ENCODE measurements at places on chromosomes 2 and 18.

GRCh38 chr18:24063121-24063731 lies 48.7 kb downstream of the TTC39C start:
- no peak for DNase-seq

DNA sequence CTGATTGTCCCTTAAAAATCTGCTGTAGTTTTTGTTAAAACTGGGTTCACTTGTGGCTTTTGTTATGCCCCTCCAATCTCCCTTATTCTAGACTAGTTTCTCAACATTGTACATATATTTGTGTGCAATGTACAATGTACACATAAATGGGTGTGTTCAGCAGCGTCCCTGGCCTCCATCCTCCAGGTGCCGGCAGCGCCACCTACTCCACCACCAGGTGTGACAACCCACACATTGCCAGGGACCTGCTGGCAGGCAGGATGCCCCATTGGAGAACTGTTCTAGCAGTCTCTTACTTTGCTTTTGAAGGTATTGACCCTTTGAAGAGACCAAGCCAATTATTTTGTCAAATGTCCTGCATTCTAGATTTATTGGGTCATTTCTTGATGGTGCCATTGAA lies 75.4 kb downstream of the SH3RF3 start:
- DNase-seq, result no peak

GRCh38 chr18:68713796-68714195 lies 1.1 kb downstream of the TMX3 start:
- no peak for DNase-seq

DNA sequence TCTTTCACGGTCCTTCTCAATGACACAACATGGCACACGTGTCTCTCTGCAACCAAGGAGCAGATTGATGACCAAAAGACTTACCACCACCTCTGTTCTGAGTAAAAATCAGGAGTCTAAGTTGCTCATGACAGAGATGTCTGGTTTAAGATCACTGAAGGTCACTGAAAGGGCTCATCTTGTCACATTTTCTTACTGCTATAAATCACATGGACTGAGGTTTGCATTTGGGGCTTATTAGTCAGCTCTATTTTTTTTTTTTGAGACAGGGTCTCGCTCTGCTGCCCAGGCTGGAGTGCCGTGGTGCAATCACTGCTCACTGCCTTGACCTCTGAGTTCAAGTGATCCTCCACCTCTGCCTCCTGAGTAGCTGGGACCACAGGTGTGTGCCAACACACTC lies 19.4 kb downstream of the CFLAR start:
- no peak for DNase-seq

- DNase-seq, result no peak
Observed at GRCh38 chr2:224780823-224781222, 64.7 kb upstream of the CCDC195 start.

DNA sequence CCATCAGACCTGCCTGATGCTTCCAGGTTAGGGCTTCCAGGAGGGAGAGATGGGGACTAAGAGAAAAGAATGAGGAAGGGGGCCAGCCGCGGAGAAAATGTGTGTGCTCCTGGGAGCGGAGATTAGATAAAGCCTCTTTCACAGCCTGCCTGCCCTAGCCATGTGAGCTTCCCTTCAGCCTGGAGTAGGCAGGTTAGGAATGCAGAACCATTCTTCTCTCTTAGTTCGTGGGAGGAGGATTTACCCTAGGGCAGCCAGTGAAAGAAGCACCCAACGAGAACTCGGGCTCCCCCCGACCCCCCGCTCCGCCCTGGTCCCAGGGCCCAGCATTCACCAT lies 36.1 kb downstream of the POMC start:
- DNase-seq, result no peak

DNA sequence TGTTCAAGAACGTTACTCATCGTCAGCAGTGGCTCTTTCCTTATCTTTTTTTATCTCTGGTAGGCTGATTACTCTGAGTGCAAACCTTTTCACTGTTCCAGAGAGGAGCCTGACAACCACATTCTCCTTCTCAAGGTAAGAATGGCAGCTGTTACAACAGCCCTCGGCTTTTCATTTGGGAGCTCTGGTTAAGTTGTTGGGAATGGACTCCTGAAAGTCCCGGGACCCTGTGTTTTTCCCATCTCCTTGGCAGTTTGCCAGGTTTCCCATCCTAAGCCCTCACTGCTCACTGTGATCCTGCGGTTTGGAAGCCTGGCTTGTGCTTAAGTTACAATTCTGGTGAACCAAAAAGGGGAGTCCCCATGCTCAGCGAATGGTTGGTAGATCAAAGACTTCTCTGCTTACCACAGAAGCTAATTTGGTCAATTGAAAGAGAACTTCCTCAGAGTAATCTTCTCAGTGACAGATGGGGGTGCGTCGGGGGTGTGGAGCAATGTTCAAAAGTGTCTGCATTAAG lies 122.3 kb downstream of the LYPD6B start:
- DNase-seq, result no peak

- no peak for DNase-seq
Observed at GRCh38 chr18:9038277-9038871, 64.1 kb upstream of the NDUFV2 start.

GRCh38 chr2:216312441-216312840 lies 59.8 kb downstream of the MARCHF4 start:
- DNase-seq, result no peak

GRCh38 chr2:71327916-71328315 lies 3.7 kb upstream of the ZNF638 start:
- no peak for DNase-seq

DNA sequence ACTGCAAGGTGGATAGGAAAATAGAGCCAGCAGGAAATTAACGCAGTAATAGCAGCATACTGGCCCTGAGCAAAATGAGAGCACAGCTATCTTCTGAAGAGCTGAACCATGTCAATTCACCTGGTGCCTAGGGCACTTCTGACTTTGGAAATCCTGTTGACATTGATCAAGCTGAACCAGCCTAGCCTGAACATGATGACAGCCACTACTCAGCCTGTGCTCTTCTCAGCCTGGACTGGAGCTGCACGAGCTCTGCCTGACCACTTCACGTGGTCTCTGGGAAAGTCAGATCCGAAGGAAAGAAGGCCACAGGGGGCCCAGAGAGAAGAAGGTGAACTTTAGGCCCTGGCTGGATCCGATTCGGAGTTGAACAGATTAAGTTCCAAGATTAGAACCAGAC lies 421.9 kb downstream of the LPIN1 start:
- DNase-seq, result no peak

- no peak for DNase-seq
Observed at GRCh38 chr2:28250006-28250405, 142.7 kb upstream of the FOSL2 start.

DNA sequence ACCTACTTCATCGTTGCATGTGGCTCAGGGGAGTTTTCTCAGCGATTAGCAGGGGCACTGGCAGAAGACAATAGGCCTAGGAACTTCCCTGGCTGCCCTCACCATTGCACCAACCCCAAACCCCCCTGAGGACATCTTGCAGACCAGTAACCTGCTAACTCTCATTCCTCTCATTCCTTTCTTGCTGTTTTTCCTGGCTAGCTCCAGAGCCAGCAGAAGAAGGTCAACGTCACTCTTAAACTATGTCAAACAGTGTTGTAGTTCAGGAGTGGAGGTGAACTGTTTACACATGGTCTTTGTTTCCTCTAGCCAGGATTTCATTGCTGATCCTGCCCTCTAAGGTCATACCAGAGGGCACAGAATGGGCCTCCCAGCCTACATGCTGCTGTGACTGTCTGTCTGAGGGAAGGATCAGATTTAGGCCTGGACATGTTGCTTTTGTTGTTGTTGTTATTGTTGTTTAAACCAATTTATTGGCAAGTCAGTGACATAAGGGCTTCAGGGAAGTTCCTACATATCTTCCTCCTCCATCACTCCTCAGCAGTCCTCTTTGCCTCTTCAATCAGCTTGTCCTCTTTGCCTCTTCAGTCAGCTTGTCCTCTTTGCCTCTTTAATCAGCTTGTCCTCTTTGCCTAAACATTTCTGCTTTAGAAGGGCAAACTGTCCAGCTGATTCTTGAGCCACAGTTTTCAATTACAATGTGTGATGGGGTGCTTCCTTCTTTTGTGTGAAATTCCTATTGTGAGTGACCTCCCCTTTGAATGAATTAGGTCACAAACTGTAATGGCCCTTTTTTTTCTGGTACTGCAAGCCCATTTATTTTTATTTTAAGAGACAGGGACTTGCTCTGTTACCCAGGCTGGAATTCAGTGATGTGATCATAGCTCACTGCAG lies 471.9 kb upstream of the TNP1 start:
- no peak for DNase-seq

GRCh38 chr18:44079606-44080005 lies 601.1 kb upstream of the SETBP1 start:
- DNase-seq, result no peak

DNA sequence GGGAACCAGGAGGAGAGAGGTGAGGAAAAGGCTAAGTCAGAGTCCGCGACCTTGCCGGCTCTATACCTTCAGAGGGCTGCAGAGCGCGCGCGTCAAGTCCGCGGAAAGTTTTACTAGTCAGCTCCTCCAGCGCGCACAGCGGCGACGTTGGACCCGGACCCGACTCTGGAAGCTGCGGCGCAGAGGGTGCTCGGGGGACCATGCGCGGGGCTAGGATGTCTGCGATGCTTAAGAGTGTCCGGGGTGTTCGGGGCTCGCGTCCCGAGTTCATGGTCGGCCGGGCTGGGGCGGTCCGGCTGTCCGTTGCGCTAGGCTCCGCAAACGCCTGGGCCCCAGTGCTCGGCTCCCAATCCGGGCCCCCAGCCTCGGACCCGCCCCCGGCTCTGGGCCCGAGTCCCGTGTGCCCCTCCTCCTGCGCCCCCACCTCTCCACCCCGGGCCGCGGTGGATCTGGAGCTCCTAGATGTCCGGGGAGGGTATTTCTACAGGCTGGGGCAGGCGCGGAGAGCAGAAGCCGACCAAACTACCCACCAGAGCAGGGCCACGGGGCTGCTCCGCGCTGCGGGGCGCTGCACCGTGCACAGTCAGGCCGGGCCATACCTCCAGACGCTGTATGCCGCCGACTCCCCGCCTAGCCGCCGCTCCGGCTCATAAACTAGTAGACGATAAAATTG lies at the start of gene LBX2:
LBX2 (minus strand) TSS at position 337 of the 673 bp plus-strand sequence; CDS start at position 271, 66 bp downstream.
- no peak for DNase-seq

DNA sequence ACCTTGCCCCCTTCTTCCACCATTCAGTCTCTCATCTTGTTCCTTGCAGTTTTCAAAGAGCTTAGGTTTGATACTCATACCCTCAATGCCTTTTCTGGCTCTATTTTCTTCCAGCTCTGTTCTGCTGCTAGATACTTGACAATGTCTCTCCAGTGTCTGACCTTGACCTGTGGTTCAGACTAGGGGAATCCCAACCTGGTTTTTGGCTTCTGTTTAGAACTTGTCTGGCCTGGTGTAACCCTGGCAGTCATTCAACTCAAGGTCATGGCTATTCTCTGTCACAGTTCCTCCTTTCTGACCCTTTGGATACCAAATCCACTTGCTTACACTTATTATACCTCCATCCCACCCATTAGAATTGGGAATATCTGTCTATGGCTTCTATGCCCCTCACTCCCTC lies 31.8 kb upstream of the IMP4 start:
- DNase-seq, result no peak
